H1 (cell line): ENCODE measurements at places on chromosomes 12 and 14.

DNA sequence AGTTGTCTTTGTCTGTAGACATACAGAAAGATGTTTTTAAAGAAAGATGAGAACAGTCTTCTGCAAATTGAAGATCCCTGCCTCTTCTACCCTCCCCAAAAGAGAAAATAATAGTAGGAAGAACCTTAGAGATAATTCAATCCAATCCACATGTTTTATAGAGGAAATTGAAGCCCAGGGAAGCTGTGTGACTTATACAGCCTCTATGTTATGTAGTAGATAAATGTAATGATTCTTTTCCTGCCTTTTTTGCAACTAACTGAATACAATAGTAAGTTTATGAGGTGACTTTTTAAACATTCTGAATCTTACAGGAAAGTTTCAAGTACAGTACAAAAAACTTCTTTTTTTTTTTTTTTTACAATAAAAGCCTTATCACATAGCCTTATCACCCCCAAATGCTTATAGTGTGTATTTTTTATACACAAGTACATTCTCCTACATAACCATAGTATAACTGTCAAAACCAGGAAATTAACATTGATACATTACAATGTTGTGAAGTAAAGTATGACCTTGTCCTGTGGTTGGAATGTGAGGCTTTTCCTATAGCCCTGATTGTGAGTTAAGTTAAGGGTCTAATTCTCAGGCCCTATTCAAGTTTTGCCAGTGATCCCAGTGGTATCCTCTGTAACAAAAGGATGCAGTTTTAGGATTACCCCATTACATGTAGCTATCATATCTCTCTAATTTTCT, 94.4 kb downstream of the FIGNL2 start:
- no peak for DNase-seq

GRCh38 chr14:69101331-69101826, 51.5 kb downstream of the DCAF5 start:
- DNase-seq = no peak

- DNase-seq = no peak
Measured at GRCh38 chr14:74974364-74975058, 19.1 kb upstream of the PGF start.

GRCh38 chr12:73833746-73834145, 703.9 kb upstream of the ATXN7L3B start:
- DNase-seq = no peak

DNA sequence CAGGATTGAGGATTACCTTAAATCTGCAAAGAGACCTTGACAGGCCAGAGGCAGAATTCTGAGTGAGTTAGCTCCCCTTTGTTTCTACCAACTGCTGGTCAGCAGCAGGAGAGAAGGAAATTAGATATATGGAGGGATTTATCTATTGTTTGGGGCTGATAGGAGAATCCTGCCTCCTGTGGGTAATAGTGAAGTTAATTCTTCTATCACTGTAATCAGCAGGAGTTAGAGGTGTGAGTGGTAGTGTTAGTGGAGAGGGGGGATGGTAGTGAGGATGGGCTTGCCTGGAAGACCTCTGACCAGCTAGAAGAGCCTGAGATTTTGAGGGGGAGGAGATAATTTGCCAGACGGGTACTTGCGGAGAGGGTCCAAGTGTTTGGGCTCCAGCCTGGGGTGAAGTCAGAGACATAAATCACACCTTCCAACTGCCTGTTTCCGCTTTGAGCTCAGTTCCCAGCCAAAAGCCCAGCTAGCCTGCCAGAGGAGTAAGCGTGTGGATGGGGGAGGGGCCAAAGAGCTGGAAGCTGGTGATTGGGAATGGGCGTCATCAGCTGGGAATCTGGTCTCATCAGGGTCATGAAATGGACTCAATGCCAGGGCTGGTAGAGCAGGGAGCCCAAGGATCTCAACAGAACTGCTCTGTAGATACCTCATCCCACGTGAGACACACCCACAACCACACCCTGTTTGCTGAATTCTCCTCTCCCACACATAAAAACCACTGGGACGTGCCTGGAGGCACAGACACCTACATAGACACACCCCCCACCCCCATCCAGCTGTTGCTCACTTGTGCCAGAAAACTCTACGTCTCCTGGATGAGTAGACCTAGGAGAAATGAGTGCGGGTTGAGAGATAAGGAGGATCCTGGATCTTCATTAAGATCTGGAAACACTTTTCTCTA, 13.1 kb upstream of the ITGA5 start:
- no peak for DNase-seq

DNA sequence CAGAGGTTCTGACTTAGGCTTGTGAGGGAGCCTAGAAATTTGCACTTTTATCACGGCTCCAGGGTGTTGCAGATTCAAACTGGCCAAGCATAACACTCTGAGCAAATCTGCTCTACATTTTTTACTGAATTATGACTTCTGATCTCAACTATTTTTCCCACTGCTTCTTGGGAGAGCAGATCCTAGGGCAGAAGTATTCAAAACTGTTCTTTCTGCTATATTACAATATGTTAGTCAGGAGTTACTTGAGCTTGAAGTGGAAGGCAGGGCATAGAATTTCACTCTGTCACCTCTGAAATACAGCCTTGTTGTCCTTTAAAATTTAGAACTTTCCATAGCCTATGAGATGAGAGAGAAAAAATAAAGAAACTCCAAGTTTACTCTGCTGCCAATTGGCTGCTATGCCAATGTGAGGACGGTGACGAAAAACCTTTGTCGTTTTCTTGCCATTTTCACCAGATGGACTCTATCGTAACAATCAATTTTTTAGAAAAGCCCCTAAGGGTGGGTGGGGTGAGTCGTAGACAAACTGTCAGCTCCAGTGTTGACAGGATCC, 16.4 kb upstream of the KERA start:
- no peak for DNase-seq

- DNase-seq = no peak
Measured at GRCh38 chr14:20515846-20516245, 10.5 kb downstream of the RNASE10 start.

- no peak for DNase-seq
Measured at GRCh38 chr12:29843036-29843435, 59.3 kb upstream of the TMTC1 start.

DNA sequence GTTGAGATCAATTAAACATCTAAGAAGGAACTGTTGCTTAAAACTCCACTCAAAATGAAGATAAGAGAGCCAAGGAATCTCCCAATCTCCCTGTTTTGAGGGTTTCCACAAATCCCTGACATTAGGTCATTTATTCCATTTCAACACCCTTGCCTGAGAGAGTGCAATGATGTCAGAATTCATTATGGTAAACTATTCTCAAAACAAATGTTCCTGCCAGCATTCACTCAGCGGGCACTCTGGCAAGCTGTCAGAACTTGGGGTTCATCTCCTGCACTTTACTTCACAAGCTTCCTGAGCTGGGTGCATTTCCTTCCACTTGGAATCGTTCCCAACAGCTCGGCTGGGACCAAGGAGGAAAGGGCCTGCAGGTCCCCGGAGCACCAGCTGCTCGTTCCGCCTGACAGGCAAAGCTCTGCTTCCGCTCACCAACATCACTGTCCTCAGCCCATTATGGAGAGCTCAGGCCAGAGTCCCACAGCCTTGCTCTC, 117.8 kb downstream of the TTC7B start:
- DNase-seq = no peak

DNA sequence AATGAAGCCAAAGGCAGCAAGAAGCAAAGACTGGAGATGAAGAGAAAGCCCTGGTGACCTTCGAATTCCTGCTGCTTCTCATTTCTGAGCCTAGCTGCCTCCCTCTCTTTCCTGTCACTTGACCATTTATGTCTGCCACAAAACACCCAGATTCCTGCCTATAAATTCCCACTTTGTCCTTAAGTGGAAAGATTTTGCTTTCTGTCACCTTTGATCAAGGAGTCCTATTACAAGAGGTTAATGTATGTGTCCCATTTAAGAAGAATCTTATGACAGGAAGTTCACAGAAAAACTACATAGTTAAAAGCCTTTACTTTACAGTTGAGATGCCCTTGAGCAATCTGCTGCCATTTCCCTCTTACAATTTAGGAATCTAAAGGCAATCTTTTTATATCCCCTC, 155.7 kb downstream of the GALC start:
- DNase-seq = no peak

- no peak for DNase-seq
Measured at GRCh38 chr14:65433646-65434045, 21.1 kb downstream of the FUT8 start.

DNA sequence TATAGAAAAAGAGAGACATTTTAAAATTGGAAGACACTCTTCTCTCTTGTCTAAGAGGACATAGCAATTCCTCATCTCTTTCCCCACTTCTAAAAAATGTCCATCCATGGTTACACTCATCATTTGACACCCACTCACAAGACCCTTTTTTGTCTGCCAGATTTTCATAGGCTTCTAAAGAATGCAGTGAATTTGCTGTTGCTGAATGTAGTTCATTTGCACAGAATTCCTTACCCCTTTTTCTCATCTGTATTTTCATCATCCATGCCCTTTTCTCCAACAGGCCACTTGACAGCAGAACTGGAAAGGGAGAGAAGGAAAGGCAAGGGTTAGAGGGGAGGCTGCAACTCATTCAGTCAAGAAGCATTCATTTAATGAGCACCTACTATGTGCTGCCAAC, 128.0 kb downstream of the NUAK1 start:
- no peak for DNase-seq

DNA sequence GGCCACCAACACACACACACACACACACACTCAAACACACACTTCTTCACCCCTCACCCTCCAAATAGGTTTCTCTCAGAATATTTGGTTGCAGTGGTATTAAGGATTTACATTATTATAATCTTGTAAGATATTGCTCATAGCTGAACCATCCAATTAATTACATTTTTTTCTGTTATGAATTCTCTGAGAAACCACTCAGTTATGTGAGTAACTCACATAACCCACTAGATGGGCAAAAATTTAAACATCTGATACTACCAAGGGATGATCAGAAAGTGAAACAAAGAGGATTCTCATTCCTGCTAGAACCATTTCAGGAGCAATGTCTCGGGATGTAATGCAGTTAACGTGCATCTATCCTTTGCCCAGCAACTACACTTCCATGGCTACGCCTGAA, 31.6 kb downstream of the TMTC1 start:
- DNase-seq = no peak

DNA sequence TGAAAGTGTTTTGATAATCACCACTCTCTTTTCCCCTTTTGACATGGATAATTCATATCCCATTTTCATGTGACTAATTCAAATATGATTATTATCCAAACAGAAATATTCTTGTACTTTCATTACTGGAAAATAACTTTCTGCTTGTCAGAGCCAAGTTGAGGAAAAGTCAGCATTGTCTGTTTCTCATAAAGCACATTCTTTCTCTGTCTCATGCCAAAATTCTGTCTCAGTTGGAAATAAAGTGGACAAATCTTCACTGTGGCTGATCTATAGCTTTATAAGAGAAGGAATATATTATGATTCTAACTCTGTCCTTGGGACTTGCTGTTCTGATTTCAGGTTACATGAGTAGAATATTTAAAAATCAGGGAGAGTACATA, 22.7 kb upstream of the PRICKLE1 start:
- no peak for DNase-seq

DNA sequence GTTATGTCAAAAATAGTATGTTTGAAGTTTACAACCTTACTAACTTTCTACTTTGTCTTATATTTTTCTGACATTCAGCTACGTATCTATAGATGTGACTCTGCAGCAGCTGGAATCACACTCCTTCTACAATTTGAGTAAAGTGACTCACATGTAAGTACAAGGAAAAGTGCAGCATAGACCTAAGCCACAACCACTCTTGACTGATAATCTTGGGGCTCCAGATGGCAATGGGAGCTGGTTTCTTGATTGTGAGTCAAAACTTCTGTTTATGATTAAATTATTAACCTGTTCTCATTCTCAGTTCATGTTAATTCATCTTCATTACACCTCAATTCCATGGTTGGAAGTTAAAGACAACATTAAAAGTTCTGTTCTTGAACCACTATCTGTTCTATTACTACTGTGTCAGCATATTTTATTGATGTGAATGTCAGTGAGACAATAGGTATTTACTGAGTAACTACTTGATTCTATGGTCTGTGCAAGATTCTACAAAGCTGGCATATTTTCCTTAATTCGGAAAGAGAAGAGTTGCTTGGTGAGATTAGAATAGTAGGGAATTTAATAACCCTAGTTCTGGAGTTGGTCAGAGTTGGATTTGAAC, 112.9 kb downstream of the TSHR start:
- no peak for DNase-seq

DNA sequence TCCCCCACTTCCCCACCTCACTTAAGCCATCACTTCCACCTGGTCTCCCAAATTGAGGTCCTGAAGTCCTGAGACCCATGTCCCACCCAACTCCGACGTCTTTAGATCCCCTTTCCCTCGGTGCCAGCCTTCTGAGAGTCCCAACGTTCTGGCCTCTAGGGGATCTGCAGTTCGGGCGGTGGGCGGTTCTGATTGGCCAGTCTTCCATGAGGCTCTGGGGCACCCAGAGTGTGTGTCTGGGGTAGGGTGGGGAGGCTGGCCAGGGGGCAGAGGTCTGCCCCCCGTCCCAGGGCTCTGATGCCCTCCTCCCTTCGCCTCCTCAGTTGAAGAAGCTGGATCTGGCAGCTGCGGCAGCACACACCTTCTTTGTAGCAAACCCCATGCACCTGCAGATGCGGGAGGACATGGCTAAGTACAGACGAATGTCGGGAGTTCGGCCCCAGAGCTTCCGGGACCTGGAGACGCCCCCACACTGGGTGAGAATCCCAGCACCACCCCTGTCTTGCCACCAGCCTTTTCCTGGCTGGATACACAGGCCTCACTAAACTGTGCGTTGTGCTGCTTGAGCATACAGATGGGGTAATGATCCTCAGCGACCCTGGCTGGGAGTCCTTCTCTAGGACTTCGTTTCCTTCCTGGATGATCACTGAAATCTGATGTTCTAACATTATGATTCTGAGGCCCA, 1.5 kb downstream of the P3H3 start:
- no peak for DNase-seq

DNA sequence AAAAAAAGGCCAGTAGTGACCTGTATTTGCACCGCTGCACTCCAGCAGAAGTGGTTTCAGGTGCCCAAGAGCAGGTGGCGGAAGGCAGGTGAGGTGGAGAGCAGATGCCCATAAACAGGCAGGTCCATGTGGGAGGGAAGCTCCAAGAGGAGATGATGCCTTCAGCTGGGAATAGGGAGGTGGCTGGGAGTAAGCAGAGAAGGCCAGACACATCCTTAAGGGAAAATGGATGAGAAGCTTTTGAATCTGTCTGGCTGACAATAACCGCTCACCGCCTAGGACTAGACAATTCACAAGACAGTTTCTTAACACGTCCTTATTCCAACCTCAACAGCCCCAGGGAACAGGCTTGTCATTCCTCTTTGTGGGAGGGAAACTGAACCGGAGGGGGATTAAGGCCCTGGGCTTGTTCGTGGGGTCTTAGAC, 43.9 kb upstream of the PLEKHG6 start:
- DNase-seq = no peak
